ENCODE measurements at places on chromosomes 4 and X. TPM values are rescaled to one million over a fixed set of nuclear protein-coding genes. Genes with fewer than 3 reads are reported as not detected.

DNA sequence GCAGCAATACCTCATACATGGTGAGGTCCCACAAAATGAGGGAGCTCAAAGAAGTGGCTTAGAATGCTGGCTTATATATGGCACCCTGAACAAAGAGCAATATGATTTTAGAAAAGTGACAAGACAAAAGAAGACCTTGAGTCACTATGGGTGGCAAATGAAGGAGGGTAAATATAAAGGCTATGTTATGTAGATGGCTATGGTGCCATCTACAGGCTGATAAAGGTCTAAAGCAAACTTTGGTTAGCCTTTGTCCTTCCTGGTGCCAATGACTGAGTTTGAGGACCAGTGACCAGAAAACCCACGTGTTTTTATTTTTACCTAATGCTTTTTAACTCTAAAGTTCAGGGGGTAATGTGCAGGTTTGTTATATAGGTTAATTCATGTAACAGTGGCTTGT lies 151.8 kb downstream of the CCNG2 start:
- no peak for DNase-seq

DNA sequence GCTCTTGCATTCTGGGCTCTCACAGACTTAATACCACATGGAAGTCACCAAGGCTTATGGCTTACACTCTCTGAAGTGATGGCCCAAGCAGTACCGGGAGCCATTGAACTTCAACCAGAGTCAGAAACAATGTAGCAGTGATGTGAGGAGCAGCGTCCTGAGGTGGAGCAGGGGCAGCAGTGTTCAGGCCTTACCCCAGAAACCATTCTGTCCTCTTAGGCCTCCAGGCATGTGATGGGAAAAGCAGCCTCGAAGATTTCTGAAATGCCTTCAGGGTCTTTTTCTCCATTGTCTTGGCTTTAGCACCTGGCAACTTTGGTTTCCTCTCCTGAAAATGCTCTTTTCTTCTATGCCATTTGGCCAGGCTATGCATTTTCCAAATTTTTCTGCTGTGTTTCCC lies 22.8 kb upstream of the PIN4 start:
- no peak for DNase-seq

DNA sequence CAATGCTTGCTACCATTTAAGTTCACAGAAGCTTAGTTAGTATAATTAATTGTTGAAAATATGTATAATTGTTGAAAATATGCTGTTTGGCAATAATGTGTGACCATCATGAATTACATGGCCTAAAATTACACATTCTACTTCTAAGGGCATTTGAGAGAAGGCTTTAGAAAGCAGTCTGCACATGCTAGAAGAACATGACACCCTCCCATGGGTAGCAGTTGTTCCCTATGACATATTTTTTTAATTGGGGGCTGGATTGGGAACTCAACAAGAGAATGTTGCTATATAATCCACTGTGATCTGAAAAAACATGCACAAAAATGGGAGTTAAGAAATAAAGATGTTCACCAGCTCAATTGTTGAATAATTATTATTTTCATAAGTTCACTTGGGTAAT lies 331.4 kb downstream of the ARHGAP24 start:
- no peak for DNase-seq

- DNase-seq: no peak
Observed at GRCh38 chrX:70410921-70411320, 12.2 kb upstream of the GDPD2 start.

The NDST3 gene
- polyA plus RNA-seq: 0.39 TPM
